T1000 (cell line): ENCODE measurements at places on chromosomes 16 and 17.

- no peak for DNase-seq
Observed at GRCh38 chr17:44170499-44171201, at the start of gene ASB16. ASB16 (plus strand) TSS chr17:44170704; CDS start chr17:44170790, 86 bp downstream.

- DNase-seq, result no peak
Observed at GRCh38 chr16:75559564-75560372, 3.7 kb upstream of the TMEM231 start.

GRCh38 chr16:66107661-66108060 lies 258.8 kb upstream of the CDH5 start:
- DNase-seq, result no peak

- no peak for DNase-seq
Observed at GRCh38 chr17:30477774-30478115, 537 bp downstream of the GOSR1 start.

DNA sequence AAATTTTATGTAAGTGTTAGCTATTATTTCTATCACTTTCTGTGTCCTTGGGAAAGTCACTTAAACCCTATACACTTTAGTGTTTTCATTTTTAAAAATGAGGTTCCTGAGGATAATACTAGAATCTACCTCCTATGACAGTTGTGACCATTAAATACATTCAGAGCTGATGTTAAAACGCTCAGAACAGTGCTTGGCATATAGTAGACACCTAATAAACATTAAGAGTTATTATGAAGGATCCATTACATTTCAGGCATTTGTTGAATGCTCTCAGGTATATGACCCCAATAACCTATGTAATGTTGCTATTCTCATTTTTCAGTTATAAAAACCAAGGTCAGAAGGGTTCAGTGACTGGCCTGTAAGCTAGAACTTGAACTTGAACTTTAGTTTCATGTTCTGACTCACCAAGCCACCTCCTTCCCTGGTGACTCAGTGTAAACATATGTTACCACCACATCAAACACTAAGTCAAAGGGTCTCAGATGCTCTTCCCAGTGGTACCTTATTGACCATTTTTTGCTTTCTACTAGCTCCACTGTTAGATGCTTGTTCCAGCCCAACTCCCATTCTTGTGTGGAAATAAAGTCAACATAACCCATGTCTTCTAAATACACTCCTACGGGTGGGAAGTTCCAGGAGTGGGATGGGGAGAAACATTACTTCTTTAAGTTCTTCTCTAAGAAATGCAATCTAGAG lies 47.6 kb downstream of the HSD17B2 start:
- no peak for DNase-seq
